ENCODE measurements at places on chromosomes 5 and 9. TPM values are rescaled to one million over a fixed set of nuclear protein-coding genes. Genes with fewer than 3 reads are reported as not detected.

GRCh38 chr9:7033076-7034045, 275.6 kb downstream of the KDM4C start:
- DNase-seq: no peak

GRCh38 chr5:80408484-80409366, 861 bp downstream of the ZFYVE16 start:
- DNase-seq: peak; percentile 65

The FOXD4L4 gene
- total RNA-seq: 0.19 TPM

DNA sequence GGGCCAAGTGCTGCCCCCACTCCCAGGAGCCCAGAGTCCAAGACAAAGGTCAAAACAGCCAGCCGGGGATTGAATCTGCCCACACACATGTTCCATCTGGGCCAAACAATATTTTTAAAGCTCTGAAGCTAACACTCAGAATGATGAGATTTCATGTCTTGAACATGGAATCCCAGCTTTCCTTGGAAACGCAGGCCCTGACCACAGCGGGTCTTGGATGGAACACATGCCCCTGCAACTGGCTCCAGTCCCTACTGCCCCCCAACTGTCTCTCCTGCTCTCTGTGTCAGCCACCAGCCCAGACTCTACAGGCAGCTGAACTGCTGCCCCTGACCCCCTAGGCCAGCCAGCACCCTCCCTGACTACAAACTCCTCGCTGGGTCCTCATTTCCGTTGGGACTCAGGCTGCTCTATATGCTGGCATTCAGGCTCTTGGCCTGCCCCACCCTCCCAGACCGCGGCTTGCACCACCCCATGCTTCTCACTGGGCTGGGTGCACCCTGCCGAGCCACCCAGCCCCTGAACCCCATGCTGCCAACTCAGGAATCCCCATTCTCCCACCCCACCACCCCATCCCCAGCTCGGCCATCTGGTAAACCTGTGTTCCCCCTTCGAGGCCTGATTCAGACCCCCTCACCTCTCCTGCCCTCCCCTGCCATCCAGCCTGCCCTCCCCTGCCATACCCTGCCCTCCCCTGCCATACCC, 71.7 kb downstream of the ADAMTS2 start:
- no peak for DNase-seq

DNA sequence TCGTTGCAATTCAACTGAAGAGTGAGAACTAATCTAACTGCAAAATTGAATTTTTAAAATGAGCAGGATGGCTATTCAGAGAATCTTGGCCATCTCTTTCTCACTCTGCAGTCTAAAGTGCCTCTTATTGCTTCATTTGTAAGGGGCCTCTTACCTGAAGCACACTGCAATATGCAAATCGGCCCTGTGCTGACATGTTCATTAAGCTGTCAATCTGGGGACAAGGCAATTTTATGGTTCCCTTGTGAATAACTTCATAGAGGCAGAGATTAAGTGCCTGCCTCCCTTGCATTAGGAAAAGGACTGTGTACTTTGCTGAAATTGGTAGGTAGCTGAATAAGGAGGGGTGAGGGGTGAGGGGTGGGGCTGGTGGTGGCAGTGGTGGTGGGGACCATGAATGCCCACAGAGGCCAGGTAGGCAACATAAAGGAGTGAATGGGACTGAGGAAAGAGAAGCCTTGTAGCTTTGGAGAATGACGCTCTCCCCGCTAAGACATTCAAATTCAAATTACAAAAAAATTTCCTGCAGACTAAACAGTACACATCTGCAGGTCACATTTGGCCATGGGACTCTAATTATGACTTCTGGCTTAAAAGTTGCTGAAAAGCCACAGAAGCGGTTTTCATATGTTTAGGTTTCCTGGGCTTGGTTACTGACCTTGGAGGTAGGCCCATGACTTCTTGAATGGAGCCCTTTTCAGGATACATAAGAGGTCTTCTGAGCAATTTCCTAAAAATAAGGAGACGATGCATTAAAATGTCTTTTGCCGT, 25.0 kb downstream of the TNFSF8 start:
- DNase-seq: no peak

The KIF20A gene
- total RNA-seq: 28.8 TPM

- DNase-seq: no peak
Measured at GRCh38 chr5:147179562-147180147, 55.2 kb upstream of the STK32A start.

The SAXO1 gene
- total RNA-seq: 0.22 TPM

GRCh38 chr5:151742870-151743294, 15.5 kb downstream of the ATOX1 start:
- DNase-seq: peak; percentile 21

DNA sequence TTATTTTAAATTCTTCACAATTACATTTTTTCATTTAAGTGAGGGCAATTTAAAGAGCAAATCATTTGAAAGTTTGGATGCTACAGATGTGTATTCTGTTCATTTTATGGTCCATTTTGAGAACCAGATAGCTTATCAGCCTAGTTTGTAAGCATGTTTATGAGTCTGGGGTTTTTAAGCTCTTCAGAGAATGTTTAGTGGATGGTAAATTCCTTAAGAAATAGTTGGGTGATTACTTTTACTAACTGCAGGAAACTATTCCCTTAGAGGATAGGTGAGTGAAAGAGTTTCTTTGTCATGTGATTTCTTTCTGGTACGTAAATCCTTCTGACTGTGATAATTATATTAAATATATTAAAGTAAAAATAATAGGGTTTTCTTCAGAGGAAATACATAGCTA, 17.6 kb downstream of the RASGRF2 start:
- DNase-seq: no peak

Measured in progenitor cell of endocrine pancreas (in vitro differentiated cells).